ENCODE measurements at places on chromosomes 6 and 20.

DNA sequence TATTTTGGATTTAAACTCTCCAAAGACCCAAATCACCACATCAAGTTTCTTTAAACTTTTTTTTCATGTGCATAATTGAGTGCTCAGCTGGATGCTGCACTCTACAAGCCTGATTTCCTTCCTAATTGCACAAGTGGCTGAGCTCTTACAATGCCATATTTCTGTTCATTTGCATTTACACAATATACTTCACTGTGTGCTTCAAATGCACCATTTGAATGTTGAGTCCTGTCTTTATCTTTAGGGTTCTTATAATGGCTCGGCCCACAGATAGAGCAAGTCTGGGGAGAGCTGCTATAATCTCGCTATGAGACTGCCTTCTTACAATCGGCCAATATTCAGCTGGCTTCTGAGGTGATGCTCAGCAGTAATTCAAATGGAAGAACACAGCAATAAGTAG is 200.6 kb upstream of the MAP3K7 start:
- no peak for DNase-seq

GRCh38 chr6:37785663-37786270 is 33.8 kb upstream of the ZFAND3 start:
- DNase-seq = no peak

GRCh38 chr6:41059556-41059955 is 6.6 kb downstream of the APOBEC2 start:
- DNase-seq = no peak

- DNase-seq = peak; percentile 62
Observed at GRCh38 chr6:45710304-45710821, 305.3 kb downstream of the CLIC5 start.

DNA sequence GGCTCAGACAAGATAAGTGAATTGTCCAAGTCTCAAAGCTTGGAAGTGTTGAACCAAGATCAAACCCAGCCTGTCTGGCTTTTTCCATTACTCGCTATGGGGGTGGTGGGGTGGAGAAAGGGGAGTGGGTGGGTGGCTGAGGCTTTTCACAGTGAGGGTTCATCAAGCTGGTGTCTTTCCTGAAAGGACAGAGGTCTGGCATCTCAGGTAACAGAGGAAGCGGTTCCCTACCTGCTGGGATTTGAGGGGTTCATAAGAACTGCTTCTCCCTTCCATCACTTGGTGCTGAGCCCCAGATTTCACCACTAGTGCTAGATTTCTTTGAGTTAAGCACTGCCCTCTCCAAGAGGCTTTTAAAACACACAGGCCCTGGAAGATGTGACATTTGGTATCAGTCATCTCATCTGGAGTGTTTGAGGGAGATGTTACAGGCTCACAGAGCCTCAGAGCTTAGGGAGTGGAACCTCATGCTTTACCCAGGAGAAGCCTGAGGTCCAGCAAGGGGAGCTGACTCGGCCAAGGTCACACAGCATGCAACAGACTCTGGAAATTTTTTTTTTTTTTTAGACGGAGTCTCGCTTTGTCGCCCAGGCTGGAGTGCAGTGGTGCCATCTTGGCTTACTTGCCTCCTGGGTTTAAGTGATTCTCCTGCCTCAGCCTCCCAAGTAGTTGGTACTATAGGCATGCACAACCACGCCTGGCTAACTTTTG is 6.0 kb upstream of the VEGFA start:
- no peak for DNase-seq

- DNase-seq = peak; percentile 7
Observed at GRCh38 chr6:99364026-99364425, 14.6 kb upstream of the FAXC start.

GRCh38 chr6:10268611-10269310 is 146.1 kb downstream of the TFAP2A start:
- no peak for DNase-seq

GRCh38 chr6:77341058-77341986 is 122.0 kb downstream of the HTR1B start:
- DNase-seq = no peak

DNA sequence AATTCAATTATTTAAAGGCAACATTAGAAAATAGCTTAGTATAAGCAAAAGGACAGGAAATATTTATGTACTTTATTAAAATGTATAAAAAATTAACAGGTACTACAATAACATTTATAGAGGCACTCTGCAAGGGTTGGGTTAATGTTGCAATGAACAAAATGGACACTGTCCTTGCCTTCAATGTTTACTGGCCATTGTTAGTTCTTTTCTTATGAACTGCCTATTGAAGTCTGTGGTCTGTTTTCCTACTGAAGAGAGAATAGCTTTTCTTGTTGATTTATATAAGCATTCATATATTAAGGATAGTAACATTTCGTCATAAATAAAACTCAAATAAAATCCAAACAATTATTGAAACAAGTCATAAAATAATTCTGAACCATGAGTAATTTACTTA is 135.3 kb upstream of the BEND6 start:
- no peak for DNase-seq

DNA sequence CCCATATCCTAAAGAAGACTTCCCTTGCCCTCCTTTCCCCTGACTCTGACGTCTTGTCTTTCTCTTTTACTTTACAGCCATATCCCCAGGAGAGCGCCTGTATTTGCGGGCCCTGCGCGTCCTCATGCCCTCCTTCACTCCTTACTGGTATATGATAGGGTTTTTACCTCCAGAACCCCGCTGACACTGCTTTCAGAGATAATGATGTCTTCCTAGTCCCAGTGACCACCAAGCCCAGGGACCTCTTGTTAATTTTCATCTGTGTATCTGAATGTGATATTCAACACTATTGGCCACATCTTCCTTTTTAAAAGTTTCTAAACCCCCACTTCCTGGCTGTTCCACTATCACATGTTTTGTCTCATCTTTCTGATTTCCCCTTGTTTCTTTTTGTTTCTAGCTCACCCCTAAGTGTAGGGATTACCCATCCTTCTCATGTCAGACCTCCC is 102.0 kb downstream of the HIVEP1 start:
- no peak for DNase-seq

- no peak for DNase-seq
Observed at GRCh38 chr6:107264357-107264840, 149.1 kb upstream of the BEND3 start.

DNA sequence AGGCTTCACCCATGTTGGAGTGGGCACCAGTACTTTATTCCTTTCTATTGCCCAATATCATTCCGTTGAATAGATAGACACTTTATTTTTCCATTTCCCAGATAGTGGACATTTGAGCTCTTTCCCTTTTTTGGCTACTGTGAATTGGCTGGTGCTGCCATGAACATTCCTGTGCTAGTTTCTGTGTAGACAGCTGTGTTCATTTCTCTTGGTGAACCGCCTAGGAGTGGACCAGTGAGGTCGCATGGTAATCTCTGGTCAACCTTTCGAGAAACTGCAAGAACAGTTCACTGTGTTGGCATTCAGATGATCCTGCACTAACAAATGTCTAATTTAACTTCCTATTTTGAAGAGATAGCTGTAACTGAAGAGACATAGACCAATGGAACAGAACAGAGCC is 58.6 kb downstream of the RAMACL start:
- no peak for DNase-seq

GRCh38 chr20:16821211-16822089 is 73.3 kb downstream of the OTOR start:
- no peak for DNase-seq

GRCh38 chr20:48141660-48142515 is 356.6 kb upstream of the SULF2 start:
- no peak for DNase-seq

DNA sequence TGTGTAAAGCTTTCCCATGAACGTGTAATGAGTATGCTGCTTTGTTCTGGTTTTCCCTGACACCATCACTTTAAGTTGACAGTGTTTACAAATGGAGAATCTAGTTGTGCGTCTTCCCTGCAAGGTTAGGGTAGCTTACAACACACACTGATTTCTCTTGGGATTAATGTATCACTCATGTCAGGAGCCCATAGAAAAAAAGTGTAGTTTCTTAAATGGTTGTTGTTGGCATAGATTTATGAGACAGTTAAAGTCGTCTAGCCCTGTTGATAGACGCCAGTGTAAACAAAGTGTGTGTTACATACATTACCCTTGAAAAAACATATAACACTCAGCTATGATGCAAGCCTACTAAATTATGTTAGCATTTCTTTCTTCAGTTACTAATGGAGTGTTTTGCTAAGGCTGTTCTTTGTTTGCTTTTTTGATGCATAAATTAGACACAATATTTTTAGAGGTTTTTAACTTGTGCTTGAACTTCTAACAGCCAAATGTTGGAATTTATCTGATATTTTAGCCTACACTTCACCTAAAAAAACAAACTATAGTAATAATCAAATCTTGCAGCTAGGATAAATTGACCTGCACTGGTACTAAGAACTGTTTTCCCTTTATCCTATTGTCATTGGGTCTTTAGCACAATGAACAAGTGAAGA is 88.6 kb downstream of the RNF217 start:
- no peak for DNase-seq

DNA sequence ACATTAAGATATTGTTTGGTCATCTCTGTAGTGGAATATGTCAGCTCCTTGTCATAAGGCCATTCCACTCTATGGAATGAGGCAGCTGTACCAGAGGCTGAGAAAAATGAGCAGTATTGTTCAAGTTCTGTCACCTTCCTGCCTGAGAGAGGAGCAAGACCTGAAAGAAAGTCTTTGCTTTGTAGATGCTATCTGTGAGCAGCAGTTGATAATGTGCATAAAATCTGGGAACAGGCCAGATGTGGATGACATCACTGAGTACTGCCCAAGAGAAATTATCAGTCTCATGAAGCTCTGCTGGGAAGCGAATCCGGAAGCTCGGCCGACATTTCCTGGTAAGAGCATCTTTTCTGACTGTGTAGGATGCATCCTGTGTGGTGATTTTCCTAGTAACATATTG is 16.8 kb downstream of the RIPK1 start:
- no peak for DNase-seq

- no peak for DNase-seq
Observed at GRCh38 chr6:46899659-46900058, 22.1 kb downstream of the ADGRF5 start.

GRCh38 chr20:63625771-63626423 is 1.0 kb downstream of the GMEB2 start:
- DNase-seq = no peak

DNA sequence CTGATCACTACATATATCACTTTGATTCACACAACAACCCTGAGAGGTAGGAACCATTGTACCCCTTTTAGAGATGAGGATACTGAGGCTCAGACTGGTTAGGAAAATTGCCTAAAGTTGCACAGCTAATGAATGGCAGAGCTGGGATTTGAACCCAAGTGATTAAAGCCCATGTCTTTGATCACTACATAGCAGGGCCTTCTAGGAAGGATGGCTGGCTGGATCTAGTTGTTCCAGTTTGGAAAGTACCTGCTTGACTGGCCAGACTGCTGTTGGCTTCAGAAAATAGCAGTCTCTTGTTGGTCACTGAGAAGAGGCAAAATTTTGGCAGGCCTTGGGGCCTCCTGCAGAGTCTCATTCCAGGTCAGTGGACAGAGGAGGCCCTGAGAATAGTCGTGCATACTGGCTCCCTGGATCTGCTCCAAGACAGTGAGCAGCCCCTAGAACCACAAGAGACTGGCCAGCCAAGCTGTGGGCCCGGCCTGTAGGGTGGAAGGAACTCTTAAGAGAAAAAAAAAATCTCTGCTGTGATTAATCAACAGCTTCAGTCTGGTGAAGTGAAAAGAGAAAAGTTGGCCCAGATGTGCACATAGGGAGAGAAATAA is 17.5 kb downstream of the PPARD start:
- DNase-seq = no peak

- DNase-seq = no peak
Observed at GRCh38 chr6:113182370-113183141, 674.6 kb upstream of the MARCKS start.

DNA sequence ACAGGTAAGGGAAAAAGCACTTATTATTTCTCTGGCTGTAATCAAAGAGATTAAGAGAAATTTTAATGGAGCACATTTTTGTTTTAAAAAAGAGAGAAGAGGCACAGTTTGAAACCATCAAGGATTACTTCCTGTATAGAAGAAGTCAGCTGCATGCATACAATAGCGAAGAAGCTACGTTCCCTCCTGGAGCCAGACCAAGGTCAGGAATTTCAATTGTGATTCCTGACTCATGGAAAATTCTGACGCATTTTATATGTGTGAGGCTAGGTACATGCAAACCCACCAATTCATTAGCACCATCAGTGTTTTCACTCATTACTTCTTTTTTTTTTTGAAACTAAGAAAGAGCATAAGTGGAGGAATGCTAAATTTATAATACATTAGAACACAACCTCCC is 232.7 kb upstream of the SGK1 start:
- DNase-seq = no peak

GRCh38 chr6:854406-855118 is 161.6 kb upstream of the EXOC2 start:
- DNase-seq = no peak

GRCh38 chr6:11538052-11538818 is 686 bp downstream of the TMEM170B start:
- no peak for DNase-seq

DNA sequence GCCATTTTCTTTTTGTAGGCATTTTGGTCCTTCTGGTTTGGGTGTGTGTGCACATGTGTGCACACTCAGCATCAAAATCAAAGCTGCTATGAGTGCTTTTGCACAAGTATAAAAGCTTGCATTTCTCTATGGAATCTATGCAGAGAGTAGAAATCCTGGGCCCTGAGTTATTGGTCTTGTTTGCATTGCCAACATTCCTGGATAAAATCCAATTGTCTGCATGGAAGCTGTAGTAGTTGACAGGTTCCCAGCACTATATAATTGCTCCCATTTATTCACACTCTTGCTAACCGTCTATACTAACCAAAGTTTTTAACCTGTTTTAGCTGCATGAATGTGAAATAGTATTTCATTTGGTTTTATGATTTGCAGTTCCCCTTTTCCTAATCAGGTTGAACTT is 277.0 kb downstream of the FOXA2 start:
- no peak for DNase-seq

DNA sequence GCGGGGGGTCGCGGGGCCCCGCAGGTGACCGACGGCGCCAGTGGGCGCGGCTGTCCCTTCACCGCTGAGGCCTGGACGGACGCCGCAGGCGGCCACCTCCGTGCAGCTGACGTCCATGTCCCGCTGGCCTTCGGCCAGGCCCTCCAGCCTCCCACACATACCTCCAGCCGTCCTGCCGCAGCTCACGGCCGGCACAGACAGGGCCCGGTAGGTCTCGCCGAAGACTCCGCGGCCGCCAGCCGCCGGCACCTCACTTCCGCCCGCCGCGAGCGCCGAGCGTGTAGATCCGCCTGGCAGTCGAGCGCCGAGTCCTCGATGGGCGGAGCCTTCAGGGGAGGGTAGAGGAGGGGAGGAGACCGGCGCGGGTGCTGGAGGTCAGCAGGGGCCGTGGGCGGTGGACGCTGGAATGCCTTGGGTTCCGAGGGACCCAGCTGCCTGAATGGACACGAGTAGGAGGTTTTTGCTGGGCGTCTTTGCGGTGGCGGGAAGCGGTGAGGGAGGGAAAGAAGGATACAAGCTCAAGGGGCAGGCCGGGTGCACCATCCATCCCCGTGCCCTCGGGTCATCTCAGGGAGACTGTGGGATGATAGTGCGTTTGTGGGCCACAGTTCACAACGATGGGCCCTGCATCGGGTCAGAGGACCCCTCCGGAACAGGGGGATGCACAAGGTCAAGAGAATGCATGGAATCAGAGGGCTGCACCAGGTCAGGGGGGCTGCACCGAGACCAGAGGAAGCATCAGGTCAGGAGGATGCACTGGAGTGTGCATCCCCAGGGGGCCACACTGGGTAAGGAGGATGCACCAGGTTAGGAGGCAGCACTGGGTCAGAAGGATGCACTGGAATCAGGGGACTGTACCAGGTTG is at the start of gene EXOC2:
Gene EXOC2 (minus strand): TSS at position 282 of the 865 bp plus-strand sequence. CDS start 55,321 bp downstream, outside the sequence.
- peak; percentile 16 for DNase-seq

Data from GM12878 (cell line).